Fibroblast of upper back skin (primary cell): ENCODE measurements at places on chromosomes 5 and 9.

DNA sequence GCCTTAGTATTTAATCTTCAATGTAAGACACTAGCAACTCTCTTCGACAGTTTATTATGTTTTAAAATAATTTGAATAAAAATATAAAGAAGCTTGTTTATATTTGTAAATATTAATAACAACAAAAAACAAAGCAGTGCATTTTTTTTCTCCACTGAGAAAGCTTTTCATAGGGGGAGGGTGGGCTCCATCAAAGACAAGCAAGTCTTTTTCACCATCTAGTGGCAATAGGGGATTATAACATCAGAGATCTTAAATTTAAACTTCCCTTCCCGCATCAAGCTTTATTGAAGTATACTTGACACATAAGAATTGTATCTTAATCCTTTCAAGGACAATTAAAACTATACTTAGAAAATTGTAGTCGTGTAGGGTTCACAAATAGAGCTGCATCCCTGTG, 9.3 kb upstream of the OR13F1 start:
- peak; percentile 9 for DNase-seq

- no peak for DNase-seq
Measured at GRCh38 chr5:126636956-126637355, 36.2 kb downstream of the PHAX start.

DNA sequence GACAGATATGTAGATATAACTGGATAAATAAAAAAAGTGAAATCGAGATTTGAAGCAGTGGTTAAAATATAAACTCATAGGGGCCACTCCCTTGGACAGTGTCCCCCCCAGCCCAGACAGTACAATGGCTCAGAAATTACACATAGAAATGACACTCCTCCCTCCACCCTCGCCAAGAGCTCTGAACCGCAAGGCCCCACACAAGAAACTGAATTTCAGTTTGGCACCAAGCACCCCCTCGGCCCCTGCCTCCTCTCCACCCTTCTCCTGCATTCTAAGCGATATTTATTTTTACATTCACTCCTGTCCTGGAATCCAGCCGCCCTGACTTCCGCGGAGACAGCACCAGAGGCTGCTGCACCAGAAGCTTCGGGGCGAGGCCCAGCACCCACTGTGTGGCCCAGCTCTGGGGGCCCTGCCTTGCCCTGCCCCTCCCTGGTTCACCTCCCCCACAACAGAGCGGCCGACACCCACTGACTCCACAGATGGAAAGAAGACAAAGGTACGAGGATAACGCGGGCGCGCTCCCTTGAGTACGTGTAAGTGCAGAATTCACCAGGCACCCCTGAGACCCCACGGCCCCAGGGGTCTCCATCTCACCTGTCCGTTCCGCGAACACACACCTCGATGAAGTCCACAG, 11.0 kb downstream of the STC2 start:
- DNase-seq = no peak

DNA sequence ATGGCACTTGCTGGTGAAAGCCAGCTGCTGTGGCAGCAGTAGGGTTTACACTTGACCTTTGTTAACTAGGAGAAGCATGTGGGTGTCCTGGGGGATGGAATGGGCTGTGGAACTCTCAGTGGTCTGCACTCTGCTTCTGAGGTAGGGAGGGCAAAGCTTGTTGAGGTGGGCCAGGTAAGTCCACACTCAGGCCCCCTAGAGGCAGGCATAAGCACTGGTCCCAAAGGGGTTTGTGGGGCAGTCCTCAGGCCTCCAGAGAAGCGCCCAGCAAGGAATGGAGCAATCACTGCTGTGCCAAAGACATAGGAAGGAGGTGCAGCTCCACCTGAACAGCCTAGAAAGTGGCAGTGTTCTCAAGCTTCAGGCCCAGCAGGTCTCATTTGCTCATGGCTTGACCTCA, 34.7 kb downstream of the INSL4 start:
- DNase-seq = no peak

GRCh38 chr5:4370218-4370617, 769.9 kb upstream of the ADAMTS16 start:
- no peak for DNase-seq

DNA sequence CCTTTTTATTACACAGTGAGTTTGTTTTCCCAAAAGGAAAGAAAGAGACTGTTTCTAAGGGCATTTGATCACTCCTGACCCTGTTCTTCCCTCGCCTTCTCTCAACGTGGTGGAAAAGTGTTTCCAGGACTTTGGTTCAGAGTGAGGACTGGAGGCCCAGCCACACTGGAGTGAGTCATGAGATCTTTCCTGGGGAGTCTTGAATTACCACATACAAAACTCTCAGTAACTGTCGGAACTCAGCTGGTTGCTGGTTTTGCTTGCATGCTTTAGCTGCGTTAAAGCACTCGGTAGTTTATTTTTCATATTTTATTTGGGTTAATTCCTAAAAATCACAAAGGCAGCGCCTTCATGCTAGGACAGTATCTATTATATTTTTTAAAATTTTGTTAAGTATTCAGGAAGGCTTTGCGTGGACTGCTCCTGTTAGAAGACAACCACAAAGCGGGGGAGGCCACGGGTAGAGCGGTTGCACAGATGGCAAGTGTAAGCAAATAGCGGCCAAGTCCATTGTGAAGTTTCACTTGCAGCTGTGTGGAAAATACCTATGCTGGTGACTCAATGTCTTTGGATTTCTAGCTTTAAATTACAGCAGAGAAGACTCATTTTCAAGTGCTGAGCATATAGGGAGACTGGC, 77.7 kb downstream of the ARSB start:
- peak; percentile 95 for DNase-seq

- DNase-seq = no peak
Measured at GRCh38 chr5:173736374-173736773, 119.9 kb upstream of the BOD1 start.

DNA sequence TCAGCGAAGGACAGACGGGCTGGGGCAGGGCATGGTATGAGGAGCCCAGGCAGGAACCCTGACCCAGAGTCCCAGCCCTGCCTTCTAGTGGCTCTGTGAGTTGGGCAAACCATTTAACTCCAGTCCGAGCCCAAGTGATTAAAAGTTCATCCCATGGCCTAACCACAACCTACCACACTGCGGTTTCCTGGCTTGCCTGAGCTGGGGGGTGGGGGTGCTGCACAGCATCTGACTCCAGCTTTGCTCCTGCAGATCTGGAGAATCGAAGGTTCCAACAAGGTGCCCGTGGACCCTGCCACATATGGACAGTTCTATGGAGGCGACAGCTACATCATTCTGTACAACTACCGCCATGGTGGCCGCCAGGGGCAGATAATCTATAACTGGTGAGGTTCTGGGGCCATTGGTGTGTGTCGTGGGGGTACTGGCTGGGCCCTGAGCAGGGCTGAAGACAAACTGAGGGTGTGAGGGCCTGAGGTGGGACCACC, 49.0 kb downstream of the STOM start:
- DNase-seq = peak; percentile 18

- DNase-seq = no peak
Measured at GRCh38 chr9:84054341-84055010, 73.9 kb downstream of the RMI1 start.

- DNase-seq = no peak
Measured at GRCh38 chr5:43997647-43998272, 391.5 kb downstream of the FGF10 start.

DNA sequence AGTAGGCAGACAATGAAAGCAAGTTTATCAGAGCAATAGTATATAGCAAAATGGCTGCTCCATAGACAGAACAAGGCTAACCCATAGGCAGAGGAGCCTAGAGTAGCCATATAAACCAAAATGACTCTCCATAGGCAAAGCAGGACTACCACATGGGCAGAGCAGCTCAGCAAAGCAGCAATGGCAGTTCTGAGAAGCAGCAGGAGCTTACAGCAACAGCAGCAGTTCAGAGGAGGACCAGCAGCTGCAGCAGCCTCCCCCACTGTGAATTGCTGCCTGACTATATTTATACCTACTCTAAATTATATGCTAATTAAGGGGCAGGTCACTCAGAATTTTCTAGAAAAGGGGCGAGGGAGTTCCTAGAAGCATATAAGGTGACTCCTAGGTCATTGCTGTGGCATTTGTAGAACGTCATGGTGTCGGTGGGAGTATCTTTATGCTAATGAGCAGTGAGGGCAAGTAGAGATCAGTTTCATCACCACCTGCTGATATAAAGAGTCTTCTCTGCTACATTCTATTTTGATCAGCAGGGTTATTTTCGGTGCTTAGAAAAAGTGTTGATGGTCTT, 1115.5 kb downstream of the DTWD2 start:
- DNase-seq = no peak

GRCh38 chr5:154523709-154524108, 45.7 kb upstream of the HAND1 start:
- no peak for DNase-seq

- peak; percentile 50 for DNase-seq
Measured at GRCh38 chr5:24225051-24225450, 419.7 kb downstream of the CDH10 start.

GRCh38 chr5:169595172-169595820, 11.7 kb downstream of the SPDL1 start:
- peak; percentile 43 for DNase-seq
